ENCODE measurements at places on chromosomes 4 and X.

- no peak for DNase-seq
Observed at GRCh38 chr4:99413140-99413539, 22.0 kb downstream of the ADH7 start.

- DNase-seq, result no peak
Observed at GRCh38 chr4:110793890-110794554, 171.1 kb upstream of the PITX2 start.

DNA sequence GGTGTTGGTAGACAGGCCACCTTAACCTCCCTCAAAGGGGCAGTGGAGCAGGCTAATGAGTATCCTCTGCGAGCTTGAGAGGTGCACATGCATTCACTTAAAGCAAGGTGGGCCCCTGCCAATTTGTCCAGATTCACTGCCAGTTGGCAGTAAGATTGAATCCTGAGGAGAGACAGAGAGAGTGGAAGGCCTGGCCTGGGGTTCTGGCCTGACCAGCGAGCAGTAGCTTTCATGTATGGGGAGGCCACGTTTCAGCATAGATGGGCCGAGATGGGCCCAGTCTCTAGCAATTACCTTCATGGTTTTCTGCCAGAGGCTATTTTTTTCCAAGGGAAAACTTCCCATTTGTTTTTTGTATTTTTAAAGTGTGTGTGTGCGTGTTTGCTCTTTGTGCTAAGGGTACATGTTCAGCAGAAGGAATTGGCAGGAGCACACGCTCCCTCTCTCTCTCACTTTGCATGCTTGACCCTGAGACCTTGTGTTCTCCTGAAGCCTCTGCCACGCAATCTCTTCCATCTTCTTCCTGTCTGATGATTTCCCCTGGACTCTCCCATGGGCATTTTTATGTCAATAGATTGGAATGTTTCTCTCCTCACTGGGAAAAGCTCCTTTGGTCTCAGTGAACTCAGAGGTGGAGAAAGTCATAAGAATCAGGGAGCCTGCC, 215.8 kb upstream of the SFRP2 start:
- no peak for DNase-seq

DNA sequence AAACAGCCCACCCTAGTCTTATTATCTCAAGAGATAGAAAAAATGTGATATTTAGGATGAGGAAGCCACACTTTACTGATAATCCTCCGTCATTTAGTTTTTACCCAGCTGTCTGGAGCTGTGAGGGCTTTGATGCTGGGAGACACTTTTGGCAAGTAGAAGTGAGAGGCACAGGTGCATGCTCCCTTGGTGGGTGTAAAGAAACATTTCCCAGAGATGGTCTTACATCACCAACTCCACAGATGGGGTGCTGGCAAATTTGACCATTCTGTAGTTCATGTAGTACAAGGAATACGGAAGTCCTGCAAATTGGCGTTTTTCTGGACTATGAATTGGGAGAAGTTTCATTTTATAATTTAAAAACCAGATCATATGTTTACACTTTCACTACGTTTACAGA, 28.5 kb downstream of the TRIM61 start:
- no peak for DNase-seq

DNA sequence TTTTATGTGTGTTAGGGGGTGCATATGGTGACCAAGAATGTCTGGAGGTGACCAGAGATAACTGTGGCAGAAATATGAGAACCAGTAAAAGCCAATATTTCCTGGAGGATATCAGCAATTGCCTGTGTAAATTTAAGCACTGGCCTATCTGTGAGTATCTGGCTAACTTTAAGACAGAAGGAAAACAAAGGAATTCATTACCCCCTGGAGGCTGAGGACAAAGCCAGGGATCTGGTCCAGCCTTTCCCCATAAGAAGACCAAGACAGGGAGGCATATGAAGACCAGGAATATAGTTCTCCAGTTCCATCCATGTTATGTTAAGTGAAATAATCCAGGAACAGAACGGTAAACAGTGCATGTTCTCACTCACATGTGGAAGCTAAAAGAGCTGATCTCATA, 49.2 kb downstream of the MFAP3L start:
- no peak for DNase-seq

Measured in cortex of kidney (tissue), 1 donor.